ENCODE measurements at places on chromosomes 2 and 18.

DNA sequence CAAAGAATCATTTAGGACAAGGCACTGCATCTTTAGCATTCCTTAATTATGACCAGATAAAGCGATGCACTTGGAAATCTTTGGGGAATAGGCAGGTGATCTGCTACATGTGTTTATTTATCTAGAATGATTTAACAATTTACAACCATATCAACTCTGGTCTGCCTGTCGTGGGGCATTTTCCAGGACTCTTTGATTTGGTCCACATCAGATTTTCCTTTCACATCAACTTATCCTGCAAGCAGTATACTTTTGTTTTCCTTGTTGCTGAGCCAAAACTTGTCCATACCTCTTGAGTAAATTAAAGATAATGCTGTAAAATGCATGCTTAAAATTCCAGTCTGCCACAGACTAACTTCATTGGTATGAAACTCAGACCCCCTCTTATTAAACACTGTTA lies 312.4 kb upstream of the TCF4 start:
- DNase-seq: no peak

GRCh38 chr18:2212598-2213205 lies 358.6 kb downstream of the METTL4 start:
- no peak for DNase-seq

GRCh38 chr2:130785466-130786055 lies 30.2 kb downstream of the AMER3 start:
- DNase-seq: no peak

DNA sequence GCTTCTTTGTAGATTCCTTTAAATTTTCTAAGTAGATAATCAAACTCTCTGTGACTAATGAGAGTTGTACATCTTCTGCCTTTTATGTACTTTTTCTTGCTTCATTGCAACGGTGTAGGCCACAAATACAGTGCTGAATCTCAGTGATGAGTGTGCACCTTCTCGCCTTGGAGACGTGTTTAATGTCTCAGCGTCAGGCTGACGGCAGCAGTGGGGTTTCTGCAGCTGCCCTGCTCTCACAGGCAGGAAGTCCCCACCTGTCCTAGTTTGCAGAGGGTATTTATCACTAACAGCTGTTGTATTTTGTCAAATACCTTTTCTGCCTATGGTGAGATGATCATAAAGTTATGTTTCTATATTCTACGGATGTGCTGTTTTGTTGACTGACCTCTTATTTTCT lies 13.3 kb downstream of the AGXT start:
- peak; percentile 73 for DNase-seq

DNA sequence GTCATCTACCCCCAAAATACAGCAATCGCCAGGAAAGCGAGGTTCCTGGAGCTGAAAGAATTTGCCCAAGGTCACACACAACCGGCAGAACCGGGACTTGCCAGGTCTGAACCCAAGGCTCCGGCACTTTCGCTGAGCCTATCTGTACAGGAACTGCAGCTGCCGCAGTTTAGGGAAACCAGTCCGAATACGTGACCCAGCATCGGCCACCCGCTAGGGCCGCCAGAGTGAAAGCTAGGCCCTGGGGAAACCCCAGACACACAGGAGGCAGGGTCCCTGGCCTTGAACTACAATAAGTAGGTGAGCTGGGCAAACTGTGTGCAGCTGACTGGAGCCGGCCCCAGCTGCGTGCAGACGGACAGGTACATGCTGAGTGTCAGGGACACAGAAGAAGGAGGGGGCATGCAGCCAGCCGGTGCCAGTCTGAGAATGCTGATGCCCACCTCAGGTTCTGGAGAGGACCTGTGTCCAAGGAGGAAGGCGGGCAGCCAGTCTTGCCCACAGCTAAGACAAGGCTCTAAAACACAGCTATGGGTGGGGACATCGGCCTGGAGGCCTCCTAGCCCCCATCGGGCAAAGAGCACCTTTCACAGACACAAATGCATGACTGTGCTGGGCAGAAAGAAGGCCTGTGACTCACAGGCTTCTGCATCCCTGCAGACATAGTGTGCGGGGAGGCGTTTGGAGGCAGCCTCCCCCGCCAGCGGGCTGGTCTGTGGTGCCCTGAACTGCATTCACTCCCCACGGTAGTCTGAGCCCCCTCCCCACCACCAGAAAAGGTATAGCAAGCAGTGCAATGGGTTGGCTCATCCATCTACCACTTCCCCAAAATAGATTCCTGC lies 107.4 kb upstream of the ID2 start:
- DNase-seq: no peak

Measured in NCI-H345 (cell line).